ENCODE measurements at places on chromosomes 5 and 9.

- no peak for DNase-seq
These were observed 98.0 kb downstream of the SLC25A46 start for GRCh38 chr5:110836851-110837250.

DNA sequence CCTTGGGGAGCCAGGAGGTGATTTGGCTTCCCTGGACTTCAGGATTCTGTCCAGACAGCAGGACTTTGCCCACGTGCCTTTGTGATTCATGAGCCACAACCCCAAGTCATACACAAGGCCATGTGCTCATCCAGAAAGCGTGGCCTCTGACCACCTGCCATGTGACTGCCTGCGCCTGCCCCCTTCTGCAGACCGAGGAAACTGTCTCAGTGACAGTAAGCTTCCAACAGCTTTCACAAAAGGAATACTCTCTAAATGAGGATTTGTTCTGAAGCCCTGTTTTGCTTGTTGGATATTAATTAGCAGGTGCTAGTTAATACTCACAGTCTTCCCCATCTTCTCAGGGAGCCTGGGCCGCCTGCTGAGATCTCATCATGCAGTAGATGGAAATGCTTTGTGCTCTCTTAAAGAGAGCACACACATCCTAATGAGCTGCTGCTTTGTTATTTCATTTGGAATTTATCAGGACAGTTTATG lies 36.9 kb upstream of the ANGPTL2 start:
- DNase-seq, result peak; percentile 71

GRCh38 chr5:176895831-176896230 lies 3.3 kb downstream of the HK3 start:
- no peak for DNase-seq

DNA sequence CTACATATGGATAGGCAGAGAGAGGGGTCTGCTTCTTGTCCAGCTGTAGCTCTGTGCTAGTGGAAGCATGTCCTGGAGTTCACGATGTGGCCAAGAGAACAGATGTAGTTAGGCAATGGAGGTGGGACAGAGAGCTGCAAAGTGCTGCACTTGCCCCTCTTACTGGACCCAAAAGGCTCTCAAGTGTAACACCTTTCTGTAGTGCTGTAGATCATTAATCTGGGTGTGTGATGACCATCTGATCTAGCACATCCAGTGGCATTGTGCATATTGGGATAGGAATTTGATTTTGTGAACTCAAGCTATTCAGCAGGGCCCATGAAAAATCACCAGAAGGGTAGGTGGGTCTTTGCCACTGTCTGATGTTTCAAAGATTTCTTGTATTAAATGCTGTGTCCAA lies 151.4 kb downstream of the KDM4C start:
- DNase-seq, result no peak

DNA sequence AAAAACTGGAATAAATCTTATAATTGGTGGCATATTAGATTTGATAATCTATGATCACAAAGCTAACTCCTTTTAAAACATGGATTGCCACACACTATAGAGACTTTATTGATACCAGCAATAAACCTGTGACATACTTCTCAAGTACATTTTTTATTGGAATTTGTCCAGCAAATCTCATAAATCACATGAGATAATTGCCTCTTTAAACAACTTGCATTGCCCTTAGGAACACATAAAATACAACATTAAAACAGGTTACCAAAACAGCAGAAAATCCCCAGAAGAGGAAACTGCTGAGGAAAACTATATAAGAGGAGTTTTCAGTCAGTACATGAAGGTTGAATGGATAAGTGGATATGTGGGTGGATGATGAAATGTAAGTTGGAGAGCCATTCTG lies 124.6 kb downstream of the SNCAIP start:
- DNase-seq, result no peak

DNA sequence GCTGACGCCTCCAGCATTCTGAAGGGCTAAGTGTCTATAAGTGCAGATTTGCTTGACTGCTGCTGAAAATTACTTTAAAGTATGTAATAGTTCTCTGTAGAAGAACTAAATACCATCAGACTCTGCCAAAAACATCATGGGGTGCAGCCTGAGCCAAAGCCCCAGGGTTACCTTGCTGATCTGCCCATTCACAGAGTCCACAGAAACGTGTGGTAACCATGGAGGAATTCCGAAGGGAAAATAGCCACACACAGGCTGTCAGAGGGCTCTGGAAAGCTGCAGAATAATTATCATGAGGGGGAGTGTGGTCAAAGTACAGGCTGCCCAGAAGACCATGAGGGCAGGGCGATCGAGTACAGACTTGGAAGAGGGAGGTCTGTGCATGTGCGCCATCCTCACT lies 36.4 kb downstream of the RETREG1 start:
- DNase-seq, result no peak

DNA sequence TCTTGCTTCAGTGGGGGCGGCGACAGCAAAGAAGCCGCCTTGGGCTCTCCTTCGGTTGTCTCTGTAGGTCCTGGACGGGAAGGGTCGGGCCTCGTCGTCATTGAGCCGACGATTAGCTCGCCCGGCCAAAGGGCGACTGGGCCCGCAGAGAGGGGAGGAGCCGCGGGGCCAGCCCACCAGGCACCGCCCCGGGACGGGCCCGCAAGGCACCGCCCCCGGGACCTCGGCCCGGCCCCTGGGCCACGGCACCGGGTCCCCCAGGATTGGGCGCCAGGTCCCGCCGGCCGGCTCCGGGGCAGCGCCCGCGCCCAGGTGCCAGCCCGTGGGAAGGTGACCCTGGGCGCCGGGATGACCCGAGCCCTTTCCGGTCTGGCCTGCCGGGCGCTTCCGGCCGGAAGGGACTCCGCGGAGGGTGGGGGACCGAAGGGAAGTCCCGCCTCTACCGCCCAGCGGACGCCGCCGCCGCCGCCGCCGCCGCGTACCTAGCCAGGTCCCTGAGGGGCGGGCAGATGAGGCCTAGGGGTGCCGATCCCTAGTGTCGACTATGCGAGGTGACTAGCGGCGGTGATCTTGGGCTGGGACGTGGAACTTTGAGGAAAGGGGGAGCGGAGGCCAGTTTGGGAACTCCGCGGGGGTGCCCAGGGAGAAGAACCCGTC lies at the start of the genes GBA2 and RGP1:
GBA2 (minus strand) TSS at position 371 of the 657 bp plus-strand sequence. CDS start 524 bp downstream, outside the sequence.
RGP1 (plus strand) TSS at position 430 of the 657 bp plus-strand sequence. CDS start 469 bp downstream, outside the sequence.
- peak; percentile 76 for DNase-seq

DNA sequence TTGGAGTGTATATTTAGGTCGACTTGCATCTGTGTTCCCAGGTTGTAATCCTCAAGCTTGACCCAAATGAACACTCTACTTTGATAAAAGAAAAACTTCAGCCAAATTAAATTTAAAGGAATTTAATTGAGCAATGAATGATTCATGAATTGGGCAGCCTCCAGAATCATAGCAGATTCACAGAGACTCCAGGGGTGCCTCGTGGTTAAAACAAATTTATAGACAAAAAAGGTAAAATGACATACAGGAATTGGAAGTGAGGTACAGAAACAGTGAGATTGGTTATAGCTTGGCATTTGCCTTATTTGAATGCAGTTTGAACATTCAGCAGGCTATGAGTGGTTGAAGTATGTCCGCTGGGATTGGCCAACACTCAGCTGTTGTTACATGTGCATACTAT lies 21.6 kb upstream of the SPATA31D4 start:
- no peak for DNase-seq

DNA sequence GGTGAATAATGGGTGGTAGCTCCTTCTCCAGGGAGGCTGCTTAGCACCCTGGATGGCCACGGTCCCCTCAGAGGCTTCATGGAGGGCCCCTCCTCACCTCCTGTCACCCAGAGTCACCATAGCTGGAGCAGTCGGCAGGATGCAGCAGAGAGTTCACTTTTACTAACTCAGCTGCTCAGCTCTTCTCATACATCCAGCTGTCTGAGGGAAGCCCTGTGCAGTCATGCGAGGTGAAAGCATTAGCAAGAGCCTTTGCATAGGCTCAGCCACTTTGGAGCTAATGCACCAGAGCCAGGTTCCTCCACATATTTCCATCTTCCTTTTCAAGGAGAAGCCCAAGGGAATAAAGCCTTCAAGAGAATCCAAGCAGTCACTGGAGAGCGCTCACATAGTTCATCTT lies 499.2 kb downstream of the BNC2 start:
- no peak for DNase-seq

DNA sequence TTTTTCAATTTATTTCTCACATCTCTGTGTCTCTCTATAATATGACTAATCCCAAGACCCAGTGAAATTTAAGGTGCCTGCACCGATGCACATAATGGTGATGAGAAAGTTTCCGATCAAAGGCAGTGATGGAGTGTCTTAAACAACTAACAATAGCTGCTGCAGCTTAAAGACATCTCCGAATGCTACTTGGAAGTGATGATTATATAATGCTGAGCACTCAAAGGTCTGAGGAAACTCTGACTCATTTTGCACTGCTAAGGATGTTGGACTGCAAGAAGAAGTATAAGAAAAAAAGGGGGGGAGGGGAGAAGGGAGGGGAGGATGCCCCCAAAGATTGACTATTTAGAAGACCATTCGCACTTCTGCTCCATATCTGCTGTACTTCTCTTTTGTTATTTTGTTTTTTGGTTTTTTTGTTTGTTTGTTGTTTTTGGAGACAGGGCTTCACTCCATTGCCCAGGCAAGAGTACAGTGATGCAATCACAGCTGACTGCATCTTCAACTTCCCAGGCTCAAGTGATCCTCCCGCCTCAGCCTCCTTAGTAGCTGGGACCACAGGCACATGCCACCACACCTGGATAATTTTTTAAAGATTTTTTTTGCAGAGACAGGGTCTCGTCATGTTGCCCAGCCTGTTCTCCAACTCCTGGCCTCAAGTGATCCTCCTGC lies 192.2 kb downstream of the HSD17B3 start:
- DNase-seq, result no peak

DNA sequence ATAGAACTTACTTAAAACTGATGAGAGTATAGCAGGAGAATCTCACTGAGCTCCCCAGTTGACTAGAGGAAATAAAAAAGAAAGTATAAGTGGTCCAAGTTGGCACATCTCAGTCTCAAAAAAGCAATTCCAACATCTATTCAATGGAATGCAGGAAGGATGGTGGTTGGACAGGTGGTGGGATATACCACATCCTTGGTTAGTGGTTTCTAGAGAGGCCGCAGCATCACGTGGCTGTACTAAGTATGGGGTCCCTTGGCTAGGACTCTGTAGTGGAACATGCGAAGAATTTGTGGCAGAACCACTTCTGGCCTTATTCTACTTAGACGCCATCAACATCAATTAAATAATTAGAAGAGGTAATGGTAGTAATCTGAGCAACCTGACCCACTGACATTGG lies 232.4 kb downstream of the SAXO1 start:
- no peak for DNase-seq

All from Peyer's patch (tissue), 4 donors.